ENCODE measurements at places on chromosomes 12 and 14.

GRCh38 chr12:116474331-116474730, 84.8 kb upstream of the MAP1LC3B2 start:
- DNase-seq: no peak

- DNase-seq: no peak
Observed at GRCh38 chr12:119229837-119230236, 51.1 kb downstream of the HSPB8 start.

DNA sequence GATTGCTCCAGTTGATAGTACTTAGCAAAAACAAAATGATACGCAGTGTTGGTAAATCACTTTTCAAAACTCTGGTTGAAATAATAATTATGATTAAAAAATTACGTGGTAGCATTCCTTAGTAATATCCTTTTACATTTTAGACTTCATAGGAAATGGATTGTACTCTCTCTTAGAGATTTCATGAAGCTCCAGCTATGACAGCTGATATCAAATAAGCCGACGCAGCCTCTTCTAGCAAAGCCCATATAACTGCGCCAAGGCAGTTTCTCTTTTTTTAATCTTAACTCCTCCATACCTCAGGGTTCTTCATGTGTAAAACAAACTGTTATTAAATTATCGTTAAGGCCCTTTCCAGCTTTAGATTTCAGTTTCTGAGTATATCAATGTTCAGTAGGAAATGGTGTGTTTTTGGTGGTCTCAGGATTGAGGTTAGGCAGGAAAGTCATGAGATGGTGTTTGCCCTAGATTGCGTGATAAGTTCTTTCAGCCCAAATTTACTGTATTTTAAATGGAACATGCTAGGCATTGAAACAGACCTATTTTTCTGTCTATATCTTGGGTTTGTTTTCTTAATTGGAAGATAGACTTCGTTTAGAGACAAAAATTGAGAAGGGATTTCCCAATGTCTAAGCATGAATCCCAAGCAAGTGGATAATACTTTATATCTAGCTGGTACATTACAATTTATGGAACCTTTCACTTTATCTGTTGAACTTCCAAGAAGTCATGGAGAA, 902 bp upstream of the CFL2 start:
- DNase-seq: peak; percentile 27

DNA sequence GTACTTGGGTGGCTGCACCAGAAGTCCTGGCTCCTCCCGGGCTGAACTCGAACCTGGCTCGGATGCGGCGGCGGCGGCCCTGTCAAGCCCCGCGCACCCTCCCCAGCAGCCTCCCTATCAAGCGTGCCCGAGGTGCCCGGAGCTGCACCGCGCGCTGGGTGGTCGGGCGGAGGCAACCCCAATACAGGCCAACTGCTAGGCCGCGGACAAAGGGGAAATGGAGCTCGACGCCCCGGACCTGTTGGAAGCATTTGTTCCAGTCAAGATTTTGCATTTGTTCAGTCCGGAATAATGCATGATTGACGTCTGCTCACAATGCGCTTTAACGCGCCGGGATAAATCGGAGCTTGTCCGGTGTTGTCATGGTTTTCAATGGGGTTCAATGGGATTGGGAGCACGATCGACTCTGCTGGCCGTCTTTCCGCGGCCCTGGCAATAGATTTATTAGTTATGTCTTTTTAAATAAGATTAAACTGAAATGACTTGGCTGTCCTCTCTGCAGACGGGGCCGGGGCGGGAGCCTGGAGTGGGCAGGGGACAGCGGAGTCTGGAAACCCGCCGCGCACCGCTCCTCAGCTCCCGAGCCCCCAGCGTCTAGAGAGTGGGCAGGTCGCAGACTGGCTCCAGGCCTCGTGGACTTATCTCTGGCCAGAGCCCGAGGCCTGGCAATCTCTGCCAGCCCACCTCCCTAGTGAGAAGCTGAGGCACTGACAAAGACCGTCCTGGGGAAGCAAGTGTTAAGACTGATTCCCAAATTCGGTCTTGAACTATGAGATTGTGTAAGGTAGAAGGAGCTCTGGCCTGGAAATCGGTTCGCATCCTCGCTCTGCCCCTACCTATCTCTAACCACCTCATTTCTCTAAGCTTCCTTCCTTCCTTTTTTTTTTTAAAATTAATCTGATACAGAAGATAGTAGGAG, 1.7 kb upstream of the NKX2-8 start:
- peak; percentile 8 for DNase-seq

DNA sequence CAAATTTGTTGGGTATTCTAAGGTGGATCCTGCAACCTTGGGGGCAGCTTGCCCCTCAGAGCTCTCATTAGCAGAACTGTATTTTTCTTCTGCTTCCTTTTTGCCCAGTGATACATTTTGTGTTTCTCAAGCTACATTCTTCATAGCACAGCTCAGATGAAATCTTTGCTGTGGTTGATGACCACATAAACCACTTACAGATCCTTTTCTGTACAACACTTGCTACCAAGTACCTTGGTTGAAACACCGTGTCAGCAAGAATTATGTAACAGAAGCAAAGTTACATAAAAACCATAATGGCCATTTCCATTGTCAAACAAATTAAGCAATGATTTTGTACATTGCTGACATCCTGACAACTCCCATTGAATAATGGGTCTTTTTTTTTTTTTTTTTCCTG, 9.7 kb upstream of the PLBD1 start:
- DNase-seq: no peak

GRCh38 chr14:74613211-74613914, 1.3 kb upstream of the LTBP2 start:
- no peak for DNase-seq

- peak; percentile 70 for DNase-seq
Observed at GRCh38 chr14:103118018-103118662, 5.1 kb upstream of the TNFAIP2 start.

GRCh38 chr14:64500088-64500487, 3.5 kb downstream of the ZBTB25 start:
- DNase-seq: no peak

DNA sequence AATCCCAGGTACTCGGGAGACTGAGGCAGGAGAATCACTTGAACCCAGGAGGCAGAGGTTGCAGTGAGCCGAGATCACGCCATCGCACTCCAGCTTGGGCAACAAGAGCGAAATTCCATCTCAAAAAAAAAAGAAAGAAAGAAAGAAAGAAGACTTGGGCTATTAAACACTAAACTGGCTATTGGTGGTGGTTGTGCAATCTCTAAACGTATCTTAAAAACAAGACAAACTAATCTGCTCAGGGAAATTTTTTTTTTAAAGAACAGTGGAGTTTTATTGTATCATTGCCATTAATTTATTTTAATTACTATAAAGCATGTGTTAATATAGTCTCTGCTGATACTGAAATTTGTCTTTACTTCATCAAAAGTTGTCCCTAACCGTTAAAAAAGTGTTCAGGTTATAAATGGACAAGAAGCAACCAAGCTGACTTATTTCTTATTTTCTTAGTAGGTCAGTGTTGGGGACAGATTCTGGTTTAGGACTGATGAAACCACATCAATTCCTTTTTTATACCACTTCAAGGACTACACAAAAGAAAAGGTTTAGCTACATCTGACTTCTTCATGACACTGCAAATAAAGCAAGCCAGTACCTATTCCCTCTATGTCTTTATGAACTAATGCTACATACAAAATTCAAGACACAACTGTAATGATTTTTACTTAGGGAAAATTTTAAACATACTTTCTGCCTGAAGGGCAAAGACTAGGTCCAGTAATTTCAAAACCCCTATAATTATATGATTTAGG, 68.7 kb upstream of the KRAS start:
- no peak for DNase-seq

- DNase-seq: no peak
Observed at GRCh38 chr14:24070285-24071143, 848 bp upstream of the CPNE6 start.

All from muscle of back (tissue), 13 donors.